ENCODE measurements at places on chromosomes 12 and 14. TPM values are rescaled to one million over a fixed set of nuclear protein-coding genes. Genes with fewer than 3 reads are reported as not detected.

Gene CLEC4A
- 0.69 TPM for polyA plus RNA-seq

Gene SYNDIG1L
- not detected for polyA plus RNA-seq

Gene CD4
- polyA plus RNA-seq = 456 TPM

Gene GAS2L3
- polyA plus RNA-seq = not detected

- no peaks in the 10 kb centered on the region for H3K36me3 ChIP-seq
- no peaks in the 10 kb centered on the region for H3K27me3 ChIP-seq
- DNase-seq = no peak
- H3K4me3 ChIP-seq = no peak overlapping the region
Measured at GRCh38 chr14:35336494-35337268, 44.5 kb downstream of the PSMA6 start.

Gene RND1
- polyA plus RNA-seq = 2.6 TPM

GRCh38 chr14:68709007-68709406, 83.9 kb downstream of the ZFP36L1 start:
- no peaks in the 10 kb centered on the region for H3K27me3 ChIP-seq
- DNase-seq = no peak
- H3K27ac ChIP-seq = no peak overlapping the region
- no peak overlapping the region for H3K4me3 ChIP-seq
- no peaks in the 10 kb centered on the region for H3K36me3 ChIP-seq

GRCh38 chr12:121918679-121919038, 267 bp downstream of the CFAP251 start:
- peak overlapping the region; percentile 69 for H3K27ac ChIP-seq
- no peak for DNase-seq
- H3K27me3 ChIP-seq = no peaks in the 10 kb centered on the region

- H3K4me1 ChIP-seq = no peaks in the 10 kb centered on the region
- no peak for DNase-seq
- no peaks in the 10 kb centered on the region for H3K27me3 ChIP-seq
- H3K4me3 ChIP-seq = no peak overlapping the region
Measured at GRCh38 chr12:96465896-96466295, 23.5 kb upstream of the CFAP54 start.

- no peaks in the 10 kb centered on the region for H3K36me3 ChIP-seq
- H3K27me3 ChIP-seq = no peaks in the 10 kb centered on the region
- no peak for DNase-seq
- no peak overlapping the region for H3K27ac ChIP-seq
- H3K4me1 ChIP-seq = no peaks in the 10 kb centered on the region
Measured at GRCh38 chr14:74324931-74325361, 22.2 kb upstream of the ABCD4 start.

GRCh38 chr14:77347751-77348150, 26.9 kb downstream of the GSTZ1 start:
- no peaks in the 10 kb centered on the region for H3K36me3 ChIP-seq
- DNase-seq = no peak
- no peaks in the 10 kb centered on the region for H3K27me3 ChIP-seq
- H3K4me1 ChIP-seq = no peaks in the 10 kb centered on the region

- H3K36me3 ChIP-seq = peaks cover 4% of the 10 kb centered on the region
- no peak for DNase-seq
Measured at GRCh38 chr12:96313606-96314005, 86.6 kb downstream of the CDK17 start.

DNA sequence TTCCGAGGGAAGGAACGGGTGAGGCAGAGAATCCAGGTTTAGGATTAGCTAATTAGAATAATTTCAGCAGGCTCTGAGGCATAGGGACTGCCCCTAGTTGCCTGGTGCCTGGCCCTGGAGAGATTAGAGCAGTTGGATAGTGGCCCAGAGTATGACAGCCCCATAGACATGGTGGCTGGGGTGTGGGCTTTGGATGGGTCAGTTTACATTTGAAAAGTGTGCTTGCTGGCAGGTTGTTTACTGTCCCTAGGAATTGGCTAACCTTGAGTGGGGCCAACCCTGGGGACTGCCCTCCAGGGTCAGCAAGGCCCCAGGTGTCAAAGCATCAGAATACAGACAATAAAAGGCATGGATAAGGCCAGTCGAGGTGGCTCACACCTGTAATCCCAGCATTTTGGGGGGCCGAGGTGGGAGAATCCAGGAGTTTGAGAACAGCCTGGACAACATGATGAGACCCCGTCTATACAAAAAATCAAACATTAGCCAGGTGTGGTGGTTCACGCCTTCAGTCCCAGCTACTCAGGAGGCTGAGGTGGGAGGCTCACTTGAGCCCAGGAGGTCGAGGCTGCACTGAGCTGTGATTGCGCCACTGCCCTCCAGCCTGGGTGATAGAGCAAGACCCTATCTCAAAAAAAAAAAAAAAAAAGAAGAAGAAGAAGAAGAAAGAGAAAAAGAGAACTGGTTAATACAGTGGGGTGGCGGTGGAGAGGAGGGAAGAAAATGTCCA, 182.3 kb upstream of the PWP1 start:
- no peaks in the 10 kb centered on the region for H3K36me3 ChIP-seq
- no peaks in the 10 kb centered on the region for H3K4me1 ChIP-seq
- H3K4me3 ChIP-seq = no peak overlapping the region
- no peak overlapping the region for H3K27ac ChIP-seq

- DNase-seq = no peak
- H3K4me3 ChIP-seq = no peak overlapping the region
- no peaks in the 10 kb centered on the region for H3K36me3 ChIP-seq
Measured at GRCh38 chr12:29807129-29807528, 23.4 kb upstream of the TMTC1 start.

DNA sequence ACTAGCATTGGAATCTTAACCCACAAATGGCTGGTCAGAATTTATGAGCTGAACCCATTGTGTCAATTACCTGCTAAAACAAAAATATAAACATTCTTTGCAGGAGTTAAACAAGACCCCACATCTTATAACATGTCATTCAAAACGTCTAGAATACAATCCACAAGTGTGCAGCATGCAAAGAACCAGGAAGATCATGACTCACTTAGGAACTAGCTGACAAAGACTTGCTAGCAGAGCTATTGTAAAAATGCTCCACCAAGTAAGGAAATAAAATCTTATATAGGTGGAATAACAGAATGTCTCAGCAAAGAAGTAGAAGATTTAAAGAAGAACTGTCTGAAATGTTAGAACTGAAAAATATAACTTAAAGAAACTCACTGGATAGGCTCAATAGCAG, 26.5 kb upstream of the POC1B start:
- DNase-seq = no peak
- H3K27me3 ChIP-seq = no peaks in the 10 kb centered on the region
- no peak overlapping the region for H3K27ac ChIP-seq
- H3K4me1 ChIP-seq = no peaks in the 10 kb centered on the region

Gene KCNC2
- polyA plus RNA-seq = not detected

Gene LBHD2
- not detected for polyA plus RNA-seq

Gene ANKRD33
- not detected for polyA plus RNA-seq

DNA sequence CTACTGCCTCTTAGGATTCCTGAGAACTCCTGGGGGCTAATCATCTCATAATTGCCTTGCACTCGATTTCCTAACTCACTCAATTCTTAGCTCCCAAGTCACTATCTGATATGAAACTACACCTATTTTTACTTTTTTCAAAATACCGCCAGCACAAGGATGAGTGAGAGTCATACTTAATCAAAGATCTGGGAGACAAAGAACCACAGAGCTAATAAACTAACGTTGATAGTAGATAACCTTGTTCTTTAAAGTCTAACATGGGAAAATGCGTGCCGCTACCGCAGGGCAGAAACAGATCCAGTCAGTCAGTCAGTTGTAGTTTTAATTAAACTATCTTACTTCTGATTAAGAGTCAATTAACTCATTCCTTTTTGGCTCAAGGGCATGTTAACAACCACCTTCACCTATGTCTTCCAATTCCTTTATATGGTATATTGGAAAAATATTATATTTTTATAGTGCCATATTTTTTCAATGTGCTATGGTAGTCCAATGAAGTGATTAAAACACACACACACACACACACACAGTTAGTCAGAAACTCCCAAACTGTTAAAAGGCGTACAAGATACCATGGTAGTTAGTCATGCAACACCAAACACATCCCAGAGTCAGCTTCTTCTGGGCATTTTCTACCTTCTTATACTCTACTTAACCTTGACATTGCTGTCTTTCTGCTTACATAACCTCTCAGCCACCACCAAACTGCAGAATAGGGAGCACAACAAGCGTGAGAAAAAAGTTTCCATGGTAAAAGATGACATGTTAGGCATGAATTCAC, 114.0 kb downstream of the KLHL28 start:
- H3K4me3 ChIP-seq = no peak overlapping the region
- no peak for DNase-seq
- H3K27me3 ChIP-seq = no peaks in the 10 kb centered on the region
- no peak overlapping the region for H3K27ac ChIP-seq
- no peaks in the 10 kb centered on the region for H3K4me1 ChIP-seq
- H3K36me3 ChIP-seq = no peaks in the 10 kb centered on the region

- no peak overlapping the region for H3K27ac ChIP-seq
- H3K4me3 ChIP-seq = no peak overlapping the region
- H3K4me1 ChIP-seq = no peaks in the 10 kb centered on the region
- H3K36me3 ChIP-seq = peaks cover 7% of the 10 kb centered on the region
- no peaks in the 10 kb centered on the region for H3K27me3 ChIP-seq
Measured at GRCh38 chr14:35594616-35595015, 60.7 kb downstream of the INSM2 start.

DNA sequence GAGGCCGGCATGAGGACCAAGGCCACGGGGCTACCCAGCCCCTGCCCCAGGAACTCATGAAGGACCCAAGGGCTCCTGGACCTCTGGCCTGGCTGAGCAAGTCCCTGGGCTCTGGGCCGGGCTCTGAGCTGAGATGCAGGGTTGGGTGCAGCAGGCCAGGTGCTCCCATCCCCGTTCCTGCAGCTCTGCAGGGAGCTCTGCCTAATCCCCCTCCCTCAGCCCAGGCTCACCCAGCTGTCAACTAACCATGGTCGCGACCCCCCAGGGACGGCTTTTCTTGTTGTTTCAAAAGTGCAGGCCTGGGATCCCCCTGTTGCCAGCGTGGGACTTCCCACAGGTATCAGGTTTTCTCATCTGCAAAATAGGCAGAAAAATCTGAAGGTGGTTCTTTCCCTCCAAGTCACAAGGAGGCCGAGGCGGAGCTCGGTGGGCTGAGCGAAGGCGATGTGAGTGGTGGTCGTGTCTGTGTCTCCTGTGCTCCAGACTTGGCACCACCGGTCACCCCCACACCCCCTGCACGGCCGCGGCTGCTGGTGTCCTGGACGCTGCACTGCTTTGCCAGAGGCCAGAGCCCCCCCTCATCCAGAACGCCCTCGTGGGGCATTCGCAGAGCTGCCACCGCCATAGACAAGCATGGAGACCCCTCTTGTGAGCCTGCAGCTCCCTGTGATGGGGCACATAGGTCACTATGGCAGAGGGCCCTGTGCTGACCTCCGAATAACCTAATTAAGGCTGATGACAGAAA, 22.5 kb upstream of the GALNT9 start:
- H3K36me3 ChIP-seq = no peaks in the 10 kb centered on the region
- H3K4me3 ChIP-seq = no peak overlapping the region
- H3K4me1 ChIP-seq = no peaks in the 10 kb centered on the region
- no peak for DNase-seq

GRCh38 chr12:106722837-106723236, 51.6 kb upstream of the RIC8B start:
- H3K36me3 ChIP-seq = no peaks in the 10 kb centered on the region
- DNase-seq = no peak
- H3K4me1 ChIP-seq = no peaks in the 10 kb centered on the region

DNA sequence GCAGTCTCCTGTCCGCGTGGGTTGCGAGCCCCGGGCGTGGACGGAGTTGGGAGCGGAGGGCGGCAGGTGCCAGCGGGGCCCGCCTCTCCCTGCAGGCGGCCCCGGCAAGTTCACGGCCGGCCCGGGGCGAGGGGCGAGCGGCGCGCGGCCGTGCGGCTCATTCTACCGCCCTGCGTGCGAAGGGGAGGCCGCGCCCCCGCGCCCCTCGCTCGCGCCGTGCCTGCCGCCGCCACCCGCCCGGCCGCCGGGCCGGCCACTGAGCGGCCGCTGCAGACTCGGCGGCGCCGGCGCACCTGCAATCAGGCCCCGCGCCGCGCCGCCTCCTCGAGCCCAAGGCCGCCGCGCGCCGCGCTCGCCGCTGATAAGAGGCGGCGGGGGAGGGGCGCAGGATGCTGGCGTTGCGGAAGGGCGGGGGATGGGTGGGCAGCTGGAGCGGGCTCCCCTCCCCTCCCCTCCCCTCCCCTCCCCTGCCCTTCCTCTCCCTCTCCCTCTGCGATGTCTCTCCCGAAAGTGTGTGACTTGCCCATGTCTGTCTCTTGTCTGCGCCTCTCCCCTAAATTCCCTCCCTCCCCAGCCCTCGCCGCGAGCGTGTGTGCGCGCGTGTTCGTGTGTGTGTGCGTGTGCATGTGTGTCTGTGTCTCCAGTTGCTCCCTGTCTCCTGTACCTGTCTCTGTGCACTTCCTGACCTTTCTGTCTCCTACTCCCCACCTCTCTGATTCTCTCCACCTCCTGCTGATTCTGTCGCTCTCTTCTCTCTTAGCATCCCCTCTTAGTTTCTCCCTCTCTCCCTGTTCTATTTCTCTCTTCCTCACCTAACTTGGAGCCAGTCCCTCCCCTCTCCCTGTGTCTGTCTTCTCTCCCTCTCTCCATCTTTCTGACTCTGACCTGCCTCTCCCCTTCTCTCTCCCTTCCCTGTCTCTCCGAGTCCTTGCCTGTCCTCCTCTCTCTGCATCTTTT, 768.1 kb upstream of the TBX3 start:
- DNase-seq = no peak
- H3K36me3 ChIP-seq = no peaks in the 10 kb centered on the region
- H3K27ac ChIP-seq = no peak overlapping the region
- no peak overlapping the region for H3K4me3 ChIP-seq
- H3K27me3 ChIP-seq = no peaks in the 10 kb centered on the region

- no peaks in the 10 kb centered on the region for H3K36me3 ChIP-seq
- peaks cover 15% of the 10 kb centered on the region for H3K4me1 ChIP-seq
- no peak for DNase-seq
- no peaks in the 10 kb centered on the region for H3K27me3 ChIP-seq
Measured at GRCh38 chr12:91947459-91947858, 198.2 kb downstream of the BTG1 start.

DNA sequence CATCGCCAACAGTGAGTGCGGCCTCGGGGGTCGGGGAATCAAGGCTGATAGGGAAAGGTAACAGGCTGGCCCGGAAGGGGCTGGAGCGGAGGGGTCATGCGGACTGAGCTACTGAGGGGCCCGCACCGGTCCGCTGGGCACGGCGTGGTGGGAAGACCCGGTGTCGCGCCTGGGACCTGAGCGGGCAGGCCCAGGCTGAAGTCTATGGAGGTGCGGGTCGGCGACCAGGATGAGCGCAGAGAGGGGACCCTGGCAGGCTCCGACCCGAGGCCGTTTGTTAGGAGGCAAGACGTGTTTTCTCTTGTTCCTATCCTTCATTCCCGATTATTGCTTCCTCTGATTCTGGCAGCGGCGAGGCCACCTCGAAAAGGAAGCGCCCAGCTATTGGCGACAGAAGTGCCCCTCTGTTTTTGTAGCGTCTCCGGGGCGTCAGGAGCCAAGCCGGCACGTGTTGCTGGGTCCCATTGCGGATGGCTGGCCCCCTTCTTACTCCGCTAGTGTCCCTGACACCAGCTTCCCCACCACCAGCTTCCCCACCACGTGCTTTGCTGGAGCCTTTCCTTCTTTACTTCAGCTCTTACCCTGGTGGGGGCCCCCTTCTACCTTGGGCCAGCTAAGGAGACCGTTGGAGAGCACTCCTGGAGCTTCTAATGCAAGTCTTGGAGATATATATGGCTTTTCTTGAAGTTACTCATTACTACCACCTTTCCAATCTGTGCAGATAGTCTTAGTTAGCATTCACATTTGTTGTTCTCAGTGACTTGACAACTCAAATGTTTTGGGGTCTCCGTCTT, 653 bp downstream of the PA2G4 start:
- H3K4me1 ChIP-seq = peaks cover 49% of the 10 kb centered on the region
- no peaks in the 10 kb centered on the region for H3K27me3 ChIP-seq
- H3K36me3 ChIP-seq = peaks cover 33% of the 10 kb centered on the region
- no peak for DNase-seq
- peak overlapping the region; percentile 25 for H3K4me3 ChIP-seq

GRCh38 chr12:6788972-6789924, at the start of gene CD4:
CD4 (plus strand) TSS chr12:6789528; CDS start chr12:6800139, 10,611 bp downstream.
- H3K4me3 ChIP-seq = peak within 1 kb of the TSS; percentile 79
- H3K36me3 ChIP-seq = no peaks in the 10 kb centered on the region
- H3K4me1 ChIP-seq = peaks cover 63% of the 10 kb centered on the region
- peak; percentile 79 for DNase-seq
